ENCODE measurements at places on chromosomes 11 and 22.
A peak's percentile ranks its signal among the peaks of the same experiment; 100 is the strongest.

DNA sequence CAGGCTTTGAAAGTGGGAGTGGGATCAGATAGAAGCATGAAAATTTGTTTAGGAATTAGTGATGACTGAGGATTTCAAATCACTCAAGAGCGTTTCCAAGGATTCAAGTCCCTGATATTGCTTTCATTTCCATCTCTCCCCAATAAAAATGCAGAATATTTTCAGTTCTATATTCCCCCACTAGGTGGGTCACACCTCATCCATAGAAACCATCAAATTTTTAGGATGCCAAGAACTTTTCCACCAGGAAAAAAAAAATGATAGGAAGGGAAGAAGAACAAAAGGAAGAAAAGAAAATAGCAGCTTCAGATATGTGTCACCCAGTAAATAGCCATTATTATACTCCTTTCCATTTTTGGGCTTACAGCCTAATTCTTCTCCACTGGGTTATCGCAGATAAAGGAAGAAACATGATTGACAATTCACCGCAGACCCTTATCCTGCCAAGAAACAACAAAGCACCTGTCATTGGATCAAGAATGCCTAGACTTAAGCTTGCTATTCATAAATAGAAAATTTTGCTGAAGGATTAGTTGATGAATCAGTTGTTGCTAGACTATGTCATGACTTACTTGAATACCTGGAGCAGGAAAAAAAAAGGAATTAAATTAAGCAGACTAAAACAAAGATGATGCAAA is 30.3 kb upstream of the OR10D3 start:
- DNase-seq, result no peak

DNA sequence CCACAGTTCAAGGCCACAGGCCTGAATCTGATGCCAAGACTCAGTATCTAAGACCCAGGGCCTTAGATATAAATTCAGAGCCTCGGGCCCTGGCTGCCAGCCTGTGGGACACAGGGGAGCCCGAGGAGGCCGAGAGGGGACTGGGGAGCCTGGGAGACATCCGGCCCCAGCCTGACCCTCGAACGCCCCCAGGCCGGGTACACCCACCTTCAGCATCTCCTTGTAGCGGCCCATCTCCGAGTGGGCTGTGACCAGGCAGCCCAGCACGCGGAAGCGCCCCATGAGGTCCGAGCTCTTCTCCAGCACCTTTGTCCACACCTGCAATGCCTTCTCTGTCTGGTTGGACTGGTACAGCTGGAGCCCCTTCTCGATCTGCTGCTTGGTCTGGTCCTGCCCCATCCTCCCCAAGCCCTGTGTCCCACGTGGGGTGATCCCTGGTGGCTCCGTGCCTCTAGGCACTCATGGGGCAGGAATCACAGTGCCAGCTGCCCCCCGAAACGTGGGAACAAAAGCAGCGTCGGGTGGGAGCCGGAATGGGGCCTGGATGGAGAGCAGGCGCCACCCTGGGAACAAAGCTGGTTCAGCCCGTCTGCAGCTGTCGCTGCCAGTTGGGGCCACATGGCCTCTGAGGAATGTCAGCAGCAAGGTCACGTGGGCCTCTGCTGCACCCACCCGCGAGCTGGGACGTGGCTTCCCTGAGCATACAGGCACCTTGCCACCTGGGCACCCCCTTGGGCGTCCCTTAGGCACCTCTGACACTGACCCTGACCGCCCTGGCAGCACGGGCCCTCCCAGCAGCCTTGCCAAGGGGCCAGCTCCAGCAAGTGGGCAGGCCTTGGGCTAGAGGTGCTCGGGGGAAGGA is at the start of gene RAPSN:
TSS of gene RAPSN (minus strand) at position 571 of the 862 bp plus-strand sequence. CDS start at position 399, 172 bp downstream.
- DNase-seq, result no peak

DNA sequence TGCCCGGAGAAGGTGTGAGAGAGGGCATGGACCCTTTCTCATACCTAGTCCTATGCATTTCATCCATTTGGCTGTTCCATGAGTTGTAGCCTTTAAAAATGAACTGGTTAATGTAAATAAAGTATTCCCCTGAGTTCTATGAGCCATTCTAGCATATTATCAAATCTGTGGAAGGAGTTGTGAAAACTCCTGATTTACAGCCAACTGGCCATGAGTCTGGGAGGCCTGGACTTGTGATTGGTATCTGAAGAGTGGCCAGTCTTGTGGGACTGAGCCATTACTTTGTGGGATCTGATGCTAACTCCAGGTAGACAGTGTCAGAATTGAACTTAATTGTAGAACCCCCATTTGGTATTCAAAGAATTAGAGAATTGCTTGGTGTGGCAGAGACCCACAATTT is 48.4 kb downstream of the FAM118A start:
- no peak for DNase-seq

- DNase-seq, result no peak
Observed at GRCh38 chr11:96114178-96115064, 190.5 kb upstream of the MTMR2 start.

- DNase-seq, result no peak
Observed at GRCh38 chr22:21029486-21030025, 2.8 kb downstream of the SLC7A4 start.

- no peak for DNase-seq
Observed at GRCh38 chr22:31920306-31920705, 24.0 kb upstream of the YWHAH start.

- DNase-seq, result no peak
Observed at GRCh38 chr11:110955776-110956175, 243.5 kb upstream of the ARHGAP20 start.

GRCh38 chr11:30000986-30001750 is 15.7 kb downstream of the KCNA4 start:
- no peak for DNase-seq

DNA sequence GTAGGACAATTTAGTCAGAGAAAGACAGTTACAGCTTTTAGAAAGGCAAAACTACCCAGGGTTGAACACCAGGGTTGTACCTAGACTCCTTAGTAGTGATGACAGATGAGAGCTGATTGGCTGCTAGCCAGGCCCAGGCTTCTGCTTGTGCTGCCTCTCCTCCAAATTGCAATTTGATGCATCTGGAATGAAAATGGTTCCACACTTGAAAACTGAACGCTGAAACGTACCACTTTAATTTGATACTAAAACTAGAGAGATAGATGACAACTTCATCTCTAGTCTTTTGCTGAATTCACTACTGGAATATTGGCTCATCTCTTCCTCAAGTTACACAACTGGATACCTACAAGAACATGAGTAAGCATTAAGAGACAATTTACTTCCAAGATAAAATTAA is 19.2 kb upstream of the FNBP4 start:
- DNase-seq, result no peak

GRCh38 chr11:47000033-47000432 is 63.5 kb downstream of the CSTPP1 start:
- no peak for DNase-seq

DNA sequence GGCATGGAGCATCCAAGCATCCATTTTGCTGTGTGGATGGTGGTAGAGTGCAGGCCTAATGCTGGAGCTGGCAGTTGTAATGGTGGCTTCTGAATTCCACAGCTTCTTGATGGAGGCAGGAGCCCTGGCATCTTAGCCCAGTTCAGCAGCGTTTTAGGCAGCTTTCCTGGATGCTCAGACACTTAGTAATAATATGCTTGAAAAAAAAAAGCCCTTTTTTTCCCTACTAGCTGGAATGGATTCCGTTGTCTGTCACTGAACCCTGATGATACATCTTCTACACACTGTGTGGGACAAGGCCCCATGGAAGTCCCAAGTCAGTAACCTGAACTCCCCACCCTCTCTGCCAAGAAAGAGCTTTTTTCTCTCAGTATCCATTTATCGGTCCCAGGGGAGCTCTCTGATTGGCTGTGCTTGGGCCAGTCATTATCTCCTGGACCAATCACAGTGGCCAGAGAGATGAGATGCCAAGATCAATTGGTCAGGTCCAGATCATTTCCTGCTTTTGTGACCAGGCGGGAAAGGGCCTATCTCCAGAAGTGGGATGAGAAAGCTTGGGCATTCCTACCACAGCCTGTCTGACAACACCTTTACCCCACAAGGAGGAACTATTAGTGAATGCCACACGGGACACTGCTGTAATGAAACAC is 34.2 kb downstream of the MCM5 start:
- no peak for DNase-seq

- DNase-seq, result no peak
Observed at GRCh38 chr11:60855726-60856633, at the start of gene PTGDR2. TSS of gene PTGDR2 (minus strand) at chr11:60855950. CDS start at chr11:60853722, 2,228 bp downstream.

- DNase-seq, result no peak
Observed at GRCh38 chr22:24104307-24105012, 76.8 kb upstream of the SUSD2 start.

GRCh38 chr22:43587574-43587973 is 175.8 kb downstream of the MPPED1 start:
- no peak for DNase-seq

GRCh38 chr11:112925516-112926310 is 35.5 kb upstream of the NCAM1 start:
- DNase-seq, result no peak

DNA sequence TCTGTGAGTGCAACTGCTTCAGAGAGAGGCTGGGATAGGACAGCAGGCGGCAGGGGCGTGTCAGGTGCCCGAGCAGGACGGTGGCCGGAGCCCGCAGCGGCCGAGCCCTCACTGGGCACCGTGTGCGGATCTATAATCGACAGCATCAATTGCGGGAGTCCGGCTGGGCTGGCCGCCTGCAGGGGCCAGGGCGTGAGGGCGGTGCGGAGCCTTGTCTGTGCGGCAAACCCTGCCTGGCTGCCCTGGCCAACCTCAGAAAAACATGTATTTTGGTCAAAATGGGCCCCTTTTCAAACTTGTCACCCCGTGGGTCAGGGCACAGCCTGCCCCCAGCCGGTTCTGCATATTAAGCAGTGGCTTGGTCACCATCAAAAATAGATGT is 91.3 kb upstream of the KCNQ1OT1 start:
- DNase-seq, result no peak

DNA sequence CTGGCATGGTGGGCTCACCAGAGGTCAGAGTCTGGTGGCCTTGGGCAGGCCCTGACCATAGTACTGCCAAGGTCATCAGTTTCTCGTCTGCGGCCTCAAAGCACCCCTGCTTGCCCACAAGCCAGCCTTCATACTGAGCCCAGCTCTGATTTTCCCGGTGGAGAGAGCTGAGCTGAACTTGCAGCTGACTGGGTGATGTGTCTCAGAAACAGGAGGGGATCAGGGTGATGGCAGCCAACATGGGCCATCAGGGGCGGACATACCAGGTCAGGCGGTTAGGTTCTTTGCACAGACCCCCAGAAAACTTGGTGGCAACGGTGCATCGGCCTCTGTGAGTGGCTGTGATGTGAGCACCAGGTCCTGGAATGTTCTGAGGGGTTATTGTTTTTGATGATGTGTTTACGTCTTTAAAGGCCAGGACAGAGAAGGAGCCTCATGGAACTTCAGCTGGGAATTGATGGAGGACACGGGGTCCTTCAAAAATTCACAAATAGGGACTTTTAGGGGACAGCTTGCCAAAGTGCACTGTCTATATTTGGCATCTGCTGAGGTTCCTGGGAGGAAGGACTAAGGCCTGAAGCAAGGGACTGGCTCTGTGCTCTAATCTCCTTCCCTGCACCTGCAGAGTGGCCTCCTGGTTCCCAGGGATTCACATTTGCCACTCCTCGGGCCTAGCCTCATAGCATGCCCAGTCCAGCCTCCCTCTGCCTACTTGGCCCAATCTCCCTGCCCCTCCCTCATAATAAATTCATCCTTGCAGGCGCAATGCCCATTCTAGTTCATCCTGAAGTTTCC is 131.2 kb downstream of the OSBP2 start:
- no peak for DNase-seq

- DNase-seq, result no peak
Observed at GRCh38 chr11:2262301-2263070, 7.9 kb downstream of the ASCL2 start.

- no peak for DNase-seq
Observed at GRCh38 chr22:33104147-33104854, 46.1 kb upstream of the SYN3 start.

DNA sequence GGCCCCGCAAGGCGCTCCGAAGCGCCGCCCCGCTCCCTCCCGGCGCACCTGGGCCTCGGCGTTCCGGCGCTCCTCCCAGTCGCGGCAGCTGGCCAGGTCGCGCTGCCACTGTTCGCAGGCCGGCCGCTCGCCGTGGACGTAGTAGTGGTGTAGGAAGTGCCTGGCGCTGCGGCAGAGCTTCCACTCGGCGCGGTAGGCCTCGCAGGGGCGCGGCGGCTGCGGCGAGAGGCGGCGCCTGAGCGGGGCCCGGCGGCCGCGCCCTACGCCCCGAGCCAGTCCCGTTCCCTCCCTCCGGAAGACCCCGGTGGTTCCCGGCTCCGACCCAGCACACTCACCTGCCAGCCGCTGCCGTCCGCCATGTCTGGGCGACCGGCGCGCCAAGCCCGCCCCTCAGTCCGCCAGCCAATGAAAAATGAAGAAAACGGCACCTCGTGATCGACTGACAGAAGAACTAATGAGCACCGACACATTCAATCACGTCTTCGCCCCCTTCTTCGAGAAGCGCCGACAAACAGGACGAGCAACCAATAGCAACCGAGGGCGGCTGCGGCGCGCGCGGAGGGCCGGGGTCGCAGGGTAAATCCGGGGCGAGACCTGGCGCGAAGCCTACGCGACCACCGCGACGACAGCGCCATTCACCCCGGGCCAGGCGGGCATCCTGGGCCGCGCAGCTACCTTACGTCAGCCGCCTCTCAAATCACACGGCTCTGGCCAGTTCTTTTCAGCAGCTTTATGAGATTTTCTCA is at the start of gene C22orf39:
TSS of gene C22orf39 (minus strand) at position 382 of the 746 bp plus-strand sequence. CDS start at position 359, 23 bp downstream.
- DNase-seq, result peak; percentile 98

DNA sequence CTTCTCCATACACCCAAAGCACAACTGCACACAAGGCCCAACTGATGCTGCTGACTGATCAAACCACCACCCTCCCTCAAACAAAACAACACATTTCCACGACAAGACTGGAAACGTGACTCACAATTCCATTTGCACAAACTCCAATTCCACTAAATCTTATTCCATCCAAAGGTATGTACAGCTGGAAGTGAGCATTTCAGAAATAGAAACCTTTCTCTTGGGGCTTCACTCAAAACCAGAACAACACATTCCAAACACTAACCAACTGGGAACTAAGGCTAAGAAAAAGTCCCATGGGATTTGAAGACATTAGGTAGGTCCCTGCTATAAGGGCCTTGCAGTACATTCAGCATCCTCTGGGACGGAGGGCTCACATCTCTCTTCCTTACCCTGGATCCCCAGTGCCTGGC is 19.6 kb downstream of the MORC2 start:
- peak; percentile 59 for DNase-seq

DNA sequence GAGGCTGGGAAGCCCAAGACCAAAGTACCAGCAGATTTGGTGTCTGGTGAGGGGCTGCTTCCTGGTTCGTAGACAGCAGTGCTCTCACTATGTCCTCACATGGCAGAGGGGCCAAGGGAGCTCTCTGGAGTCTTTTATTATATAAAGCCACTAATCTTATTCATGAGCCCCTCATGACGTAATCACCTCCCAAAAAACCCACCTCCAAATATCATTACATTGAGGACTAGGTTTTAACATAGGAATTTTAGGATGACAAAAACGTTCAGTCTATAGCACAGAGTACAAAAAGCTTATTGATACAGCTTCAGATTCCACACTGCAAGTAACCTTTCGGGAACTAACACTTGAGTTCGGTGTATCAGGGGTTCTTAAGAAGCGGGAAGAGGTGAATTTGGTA is 4.1 kb upstream of the MS4A18 start:
- DNase-seq, result no peak

- DNase-seq, result no peak
Observed at GRCh38 chr11:105236664-105237063, 97.1 kb upstream of the CARD18 start.

GRCh38 chr11:61828629-61829407 is 718 bp downstream of the FADS2 start:
- peak; percentile 50 for DNase-seq
